WTC11 (cell line): ENCODE measurements at places on chromosomes 6 and 20. TPM values are rescaled to one million over a fixed set of nuclear protein-coding genes. Genes with fewer than 3 reads are reported as not detected.

- H3K27ac ChIP-seq = no peak overlapping the region
- H3K36me3 ChIP-seq = peaks cover 32% of the 10 kb centered on the region
- peaks cover 18% of the 10 kb centered on the region for H3K27me3 ChIP-seq
- no peaks in the 10 kb centered on the region for H3K4me1 ChIP-seq
Observed at GRCh38 chr20:20831794-20832193, 119.3 kb upstream of the RALGAPA2 start.

- no peaks in the 10 kb centered on the region for H3K36me3 ChIP-seq
- H3K4me1 ChIP-seq = peaks cover 15% of the 10 kb centered on the region
- peaks cover 11% of the 10 kb centered on the region for H3K27me3 ChIP-seq
- peak within 1 kb of the TSS; percentile 97 for H3K4me3 ChIP-seq
- H3K27ac ChIP-seq = peak within 1 kb of the TSS; percentile 89; the same call in 1 of the 2 replicates
- DNase-seq = peak; percentile 82
Observed at GRCh38 chr6:146543211-146543939, at the start of gene RAB32. RAB32 (plus strand) TSS chr6:146543833; CDS start chr6:146543872, 39 bp downstream.

The FKBP1C gene
- total RNA-seq = 0.14 TPM in 2 of 3 replicates, not detected in the other

GRCh38 chr20:38609815-38610214 lies 8.2 kb downstream of the ARHGAP40 start:
- H3K4me1 ChIP-seq = peaks cover 28% of the 10 kb centered on the region
- H3K27ac ChIP-seq = no peak overlapping the region
- H3K27me3 ChIP-seq = peaks cover 3% of the 10 kb centered on the region; the same call in 1 of the 2 replicates
- DNase-seq = no peak
- H3K36me3 ChIP-seq = no peaks in the 10 kb centered on the region

DNA sequence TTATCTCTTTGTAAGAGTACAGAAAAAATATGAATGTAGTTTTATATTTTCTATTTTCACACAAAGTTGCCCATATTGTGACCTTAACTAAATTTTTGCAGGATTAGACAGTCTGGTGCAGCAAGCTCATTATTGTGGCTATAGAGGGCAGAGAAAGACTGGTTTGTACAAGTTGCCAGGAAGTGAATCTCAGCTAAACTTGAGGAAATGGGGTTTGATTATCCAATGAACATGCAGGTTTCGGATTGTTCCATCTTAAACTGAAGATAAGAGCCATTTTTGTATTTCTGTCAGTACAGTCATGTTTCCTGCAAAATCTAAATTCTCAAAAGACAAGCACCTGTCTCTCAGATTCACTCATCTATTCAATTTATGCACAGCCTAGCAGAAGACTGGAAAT lies 390.9 kb downstream of the MMUT start:
- no peak overlapping the region for H3K27ac ChIP-seq
- no peaks in the 10 kb centered on the region for H3K36me3 ChIP-seq
- DNase-seq = no peak
- H3K27me3 ChIP-seq = no peaks in the 10 kb centered on the region
- H3K4me1 ChIP-seq = no peaks in the 10 kb centered on the region
- no peak overlapping the region for H3K4me3 ChIP-seq

The LMBRD1 gene
- total RNA-seq = 14.9 to 15.0 TPM (median 14.9 TPM) in 3 replicates

DNA sequence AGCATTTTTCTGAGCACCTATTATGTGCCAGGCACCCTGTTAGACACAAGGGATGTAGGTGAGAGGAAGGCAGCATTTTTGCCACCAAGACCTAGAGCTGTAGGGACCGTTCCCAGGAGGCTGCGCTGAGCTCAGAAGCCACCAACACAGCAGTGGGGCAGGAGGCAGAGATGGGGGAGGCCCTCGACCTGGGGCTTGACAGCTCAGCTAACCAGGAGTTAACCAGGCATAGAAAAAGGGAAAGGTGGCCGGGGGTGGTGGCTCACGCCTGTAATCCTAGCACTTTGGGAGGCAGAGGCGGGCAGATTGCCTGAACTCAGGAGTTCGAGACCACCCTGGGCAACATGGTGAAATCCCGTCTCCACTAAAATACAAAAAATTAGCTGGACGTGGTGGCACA lies 29.5 kb downstream of the KIF25 start:
- DNase-seq = no peak
- H3K4me1 ChIP-seq = peaks cover 31% of the 10 kb centered on the region
- H3K27me3 ChIP-seq = peaks cover 6% of the 10 kb centered on the region; the same call in 1 of the 2 replicates
- no peaks in the 10 kb centered on the region for H3K36me3 ChIP-seq
- no peak overlapping the region for H3K27ac ChIP-seq
- no peak overlapping the region for H3K4me3 ChIP-seq

The TRAPPC3L gene
- not detected in 3 replicates for total RNA-seq

The PRICKLE4 gene
- total RNA-seq = 0.50 to 1.5 TPM (median 0.82 TPM) in 3 replicates

The GABRR1 gene
- 0.23 to 0.30 TPM (median 0.24 TPM) in 3 replicates for total RNA-seq

The LAMP5 gene
- total RNA-seq = 0.11 to 0.37 TPM (median 0.31 TPM) in 3 replicates

The KCNQ2 gene
- 99.8 to 112 TPM (median 108 TPM) in 3 replicates for total RNA-seq

The TXLNB gene
- 0.07 to 0.16 TPM (median 0.15 TPM) in 3 replicates for total RNA-seq

DNA sequence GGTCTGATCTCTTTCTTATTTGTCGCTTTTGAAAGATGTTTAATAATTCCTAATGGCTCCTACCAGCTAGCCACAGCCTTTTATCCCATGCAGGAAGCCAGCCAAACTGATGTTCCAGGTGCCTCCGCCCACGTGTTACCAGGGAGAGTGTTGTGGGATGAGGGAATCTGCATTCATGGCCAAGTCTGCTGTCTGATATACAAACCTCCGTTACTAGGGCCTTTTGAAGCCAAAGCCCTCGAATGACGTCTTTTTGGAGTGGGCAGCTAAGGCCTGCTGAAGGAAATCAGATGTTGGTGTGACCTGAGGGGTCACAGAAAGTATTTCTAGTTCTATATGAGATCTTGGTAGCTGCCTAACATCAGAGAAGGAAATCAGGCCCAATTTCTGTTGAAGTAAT lies 21.3 kb downstream of the STK35 start:
- no peak overlapping the region for H3K27ac ChIP-seq
- peaks cover 9% of the 10 kb centered on the region for H3K36me3 ChIP-seq
- H3K4me1 ChIP-seq = 0 out of 2 replicates have a peak, but pooled peaks cover 2% of the 10 kb centered on the region

The ZNF318 gene
- 19.0 to 24.3 TPM (median 19.7 TPM) in 3 replicates for total RNA-seq

The PRKN gene
- total RNA-seq = 0.59 to 1.0 TPM (median 1.0 TPM) in 3 replicates

GRCh38 chr6:9711365-9711764 lies 703.5 kb downstream of the TFAP2A start:
- peak overlapping the region; percentile 64 for H3K27ac ChIP-seq
- peaks cover 20% of the 10 kb centered on the region for H3K4me1 ChIP-seq

DNA sequence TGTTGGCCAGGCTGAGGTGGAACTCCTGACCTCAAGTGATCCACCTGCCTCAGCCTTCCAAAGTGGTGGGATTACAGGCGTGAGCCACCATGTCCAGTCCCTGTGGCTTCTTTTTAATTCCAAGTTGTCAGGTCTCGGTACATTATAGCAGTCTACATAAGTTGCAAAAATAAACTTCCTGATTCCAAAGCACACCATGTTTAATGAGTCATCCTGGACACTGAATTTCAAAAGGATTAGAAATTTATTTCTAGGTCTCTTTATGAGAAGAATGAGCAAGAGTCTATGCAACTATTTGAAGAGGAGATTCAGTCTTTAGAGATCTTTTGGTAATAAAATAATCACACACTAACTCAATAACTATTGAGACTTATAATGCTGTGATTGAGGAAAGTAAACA lies 63.9 kb upstream of the MCHR2 start:
- H3K36me3 ChIP-seq = no peaks in the 10 kb centered on the region
- no peak overlapping the region for H3K4me3 ChIP-seq
- no peak for DNase-seq
- no peaks in the 10 kb centered on the region for H3K4me1 ChIP-seq
- no peaks in the 10 kb centered on the region for H3K27me3 ChIP-seq
- no peak overlapping the region for H3K27ac ChIP-seq

The ZC2HC1B gene
- not detected in 3 replicates for total RNA-seq

DNA sequence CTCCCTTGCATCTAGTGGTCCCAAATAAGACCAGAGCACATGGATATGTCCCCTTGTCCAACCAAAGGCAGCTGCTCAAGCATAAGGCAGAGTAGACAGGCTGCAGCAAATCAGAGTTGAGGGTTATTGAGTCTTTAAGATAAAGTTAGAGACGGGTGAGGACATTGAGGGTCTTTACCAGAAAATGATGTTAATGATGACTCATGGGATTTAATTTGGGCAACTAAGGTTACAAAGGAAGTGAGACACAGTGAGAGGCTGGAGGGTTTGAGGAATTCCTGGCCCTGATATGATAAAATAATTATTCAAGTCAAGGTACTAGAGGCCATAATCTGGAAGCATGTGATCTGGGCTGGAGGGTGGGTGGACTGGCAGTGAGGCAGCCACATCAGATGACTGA lies 133.6 kb downstream of the ALDH8A1 start:
- no peaks in the 10 kb centered on the region for H3K4me1 ChIP-seq
- no peak overlapping the region for H3K4me3 ChIP-seq
- H3K27me3 ChIP-seq = no peaks in the 10 kb centered on the region
- no peaks in the 10 kb centered on the region for H3K36me3 ChIP-seq
- no peak overlapping the region for H3K27ac ChIP-seq
- no peak for DNase-seq

The GPX5 gene
- not detected in 3 replicates for total RNA-seq

- peak overlapping the region; percentile 98 for H3K4me3 ChIP-seq
- H3K27ac ChIP-seq = peak overlapping the region; percentile 10; the same call in 1 of the 2 replicates
- H3K27me3 ChIP-seq = no peaks in the 10 kb centered on the region; the same call in 1 of the 2 replicates
- DNase-seq = no peak
Observed at GRCh38 chr20:49814057-49814694, 1.5 kb downstream of the SLC9A8 start.

GRCh38 chr6:109305028-109305427 lies 77.2 kb downstream of the CD164 start:
- H3K27me3 ChIP-seq = no peaks in the 10 kb centered on the region
- peaks cover 15% of the 10 kb centered on the region for H3K4me1 ChIP-seq
- H3K27ac ChIP-seq = no peak overlapping the region
- no peak for DNase-seq

- H3K27me3 ChIP-seq = 0 out of 2 replicates have a peak, but pooled peaks cover 4% of the 10 kb centered on the region
- peaks cover 47% of the 10 kb centered on the region for H3K4me1 ChIP-seq
- H3K27ac ChIP-seq = peak overlapping the region; percentile 78; the same call in 1 of the 2 replicates
- no peak for DNase-seq
- H3K4me3 ChIP-seq = peak overlapping the region; percentile 96
- H3K36me3 ChIP-seq = peaks cover 15% of the 10 kb centered on the region
Observed at GRCh38 chr6:161272635-161273273, 1.1 kb downstream of the AGPAT4 start.

- H3K4me3 ChIP-seq = no peak overlapping the region
- DNase-seq = no peak
- H3K27ac ChIP-seq = peak overlapping the region; percentile 29; the same call in 1 of the 2 replicates
- no peaks in the 10 kb centered on the region for H3K27me3 ChIP-seq
- peaks cover 64% of the 10 kb centered on the region for H3K4me1 ChIP-seq
Observed at GRCh38 chr6:108635505-108636226, 74.9 kb downstream of the FOXO3 start.

- H3K4me1 ChIP-seq = peaks cover 12% of the 10 kb centered on the region
- no peaks in the 10 kb centered on the region for H3K36me3 ChIP-seq
- H3K27ac ChIP-seq = no peak overlapping the region
- DNase-seq = no peak
- no peaks in the 10 kb centered on the region for H3K27me3 ChIP-seq
- no peak overlapping the region for H3K4me3 ChIP-seq
Observed at GRCh38 chr6:119830494-119831295, 481.1 kb upstream of the MAN1A1 start.

DNA sequence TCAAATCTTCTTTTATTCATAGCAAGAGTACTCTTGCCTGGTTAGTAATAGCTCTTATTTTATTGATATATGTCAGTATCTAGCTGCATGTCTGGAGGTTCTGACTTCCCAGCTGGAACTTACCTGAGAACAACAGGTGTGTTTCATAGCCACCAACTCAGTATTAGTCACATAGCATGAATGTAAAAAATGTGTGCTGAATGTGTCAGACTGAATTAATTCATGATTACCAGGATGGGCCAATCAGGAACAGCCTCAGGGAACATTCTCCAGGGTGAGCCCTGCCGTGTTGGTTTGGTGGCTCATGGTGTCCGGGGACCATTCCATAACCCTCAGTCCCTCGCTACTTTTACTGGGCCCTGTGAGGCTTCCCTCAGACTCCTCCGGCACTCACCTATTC lies 99.7 kb downstream of the TULP4 start:
- H3K36me3 ChIP-seq = peaks cover 2% of the 10 kb centered on the region; the same call in 1 of the 2 replicates
- H3K4me1 ChIP-seq = peaks cover 17% of the 10 kb centered on the region
- DNase-seq = no peak
- H3K27ac ChIP-seq = no peak overlapping the region; the same call in 1 of the 2 replicates
- no peak overlapping the region for H3K4me3 ChIP-seq
- no peaks in the 10 kb centered on the region for H3K27me3 ChIP-seq

DNA sequence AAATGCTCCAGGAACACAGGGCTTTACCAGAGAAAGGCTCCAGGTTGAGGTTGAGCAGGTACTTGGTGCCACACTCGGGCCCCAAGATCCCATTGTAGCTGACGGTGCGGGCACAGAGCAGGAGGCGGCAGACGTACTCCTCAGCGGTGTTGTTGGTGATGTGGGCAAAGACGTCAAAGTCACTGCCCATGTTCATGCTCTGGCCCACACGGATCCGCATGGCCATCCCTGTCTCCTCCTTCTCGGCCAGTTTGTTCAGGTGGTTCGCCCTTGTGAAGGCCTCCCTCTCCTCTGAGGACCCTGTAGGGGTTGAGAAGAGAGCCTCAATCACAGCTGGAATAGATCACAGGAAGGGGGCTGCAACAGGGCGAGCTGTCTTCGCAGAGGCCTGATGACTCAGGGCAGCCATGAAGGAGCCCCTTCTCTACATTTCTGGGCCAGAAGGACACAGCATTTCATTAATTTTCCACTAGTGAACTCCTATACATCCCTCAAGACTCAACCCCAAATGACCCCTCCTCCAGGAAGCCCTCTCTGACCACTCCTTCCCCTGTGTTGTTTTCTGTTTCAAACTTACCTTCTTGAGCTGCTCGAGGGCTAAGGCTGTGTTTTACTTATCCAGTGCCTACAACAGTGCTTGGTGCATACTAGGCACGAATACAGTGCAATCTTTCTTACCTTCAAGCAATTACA lies 26.8 kb downstream of the TGM2 start:
- H3K4me3 ChIP-seq = no peak overlapping the region
- H3K27me3 ChIP-seq = no peaks in the 10 kb centered on the region
- H3K27ac ChIP-seq = no peak overlapping the region

DNA sequence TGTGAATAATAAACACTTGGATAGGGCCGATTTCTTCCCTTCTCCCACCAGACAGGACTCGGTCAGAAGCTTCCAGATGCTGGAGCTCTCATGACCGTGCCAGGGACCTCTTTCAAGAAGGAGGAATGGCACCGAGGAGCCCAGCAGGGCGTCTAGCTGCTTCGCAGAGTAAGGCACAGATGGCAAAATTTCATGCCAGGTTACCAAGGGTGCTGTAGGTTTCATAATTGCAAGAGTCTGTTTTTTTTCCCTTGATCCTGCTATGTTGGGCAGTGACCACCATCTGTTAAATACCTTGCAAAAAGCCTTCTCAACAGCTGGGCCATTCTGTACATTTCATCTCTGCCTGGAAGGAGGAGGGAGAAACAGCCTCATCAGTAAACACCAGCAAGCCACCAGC lies 111.8 kb downstream of the EDN3 start:
- peaks cover 4% of the 10 kb centered on the region for H3K36me3 ChIP-seq
- DNase-seq = no peak
- no peak overlapping the region for H3K4me3 ChIP-seq
